ENCODE measurements at places on chromosomes 2 and 18. TPM values are rescaled to one million over a fixed set of nuclear protein-coding genes. Genes with fewer than 3 reads are reported as not detected.

DNA sequence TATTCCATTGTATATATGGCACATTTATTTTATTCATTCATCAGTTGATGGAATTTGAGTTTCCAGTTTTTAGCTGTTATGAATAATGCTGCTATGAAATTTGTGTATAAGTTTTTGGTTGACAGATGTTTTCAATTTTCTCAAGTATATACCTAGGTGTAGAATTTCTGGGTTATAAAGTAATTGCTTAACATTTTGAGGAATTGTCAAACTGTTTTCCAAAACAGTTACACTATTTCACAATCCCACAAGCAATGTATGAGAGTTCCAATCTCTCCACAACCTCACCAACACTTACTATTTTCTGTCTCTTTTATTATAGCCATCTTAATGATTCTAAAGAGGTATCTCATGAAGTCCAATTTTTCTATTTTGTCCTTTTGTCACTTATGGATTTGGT is 12.5 kb upstream of the WDSUB1 start:
- H3K27me3 ChIP-seq = no peaks in the 10 kb centered on the region
- H3K4me3 ChIP-seq = no peak overlapping the region
- H3K4me1 ChIP-seq = no peaks in the 10 kb centered on the region
- no peaks in the 10 kb centered on the region for H3K36me3 ChIP-seq
- no peak for DNase-seq
- no peak overlapping the region for H3K27ac ChIP-seq

- H3K36me3 ChIP-seq = no peaks in the 10 kb centered on the region
- no peaks in the 10 kb centered on the region for H3K27me3 ChIP-seq
- no peak for DNase-seq
- no peak overlapping the region for H3K4me3 ChIP-seq
- no peaks in the 10 kb centered on the region for H3K4me1 ChIP-seq
- H3K27ac ChIP-seq = no peak overlapping the region
These were observed 44.4 kb upstream of the ATL2 start for GRCh38 chr2:38421274-38422056.

The FLACC1 gene
- polyA plus RNA-seq = 3.1 TPM

GRCh38 chr18:73756256-73757091 is 391.2 kb downstream of the FBXO15 start:
- H3K4me1 ChIP-seq = no peaks in the 10 kb centered on the region
- no peak overlapping the region for H3K4me3 ChIP-seq
- H3K27me3 ChIP-seq = no peaks in the 10 kb centered on the region

GRCh38 chr2:234957834-234958135 is 6.0 kb downstream of the SH3BP4 start:
- no peak overlapping the region for H3K4me3 ChIP-seq
- no peak for DNase-seq
- no peaks in the 10 kb centered on the region for H3K4me1 ChIP-seq
- no peaks in the 10 kb centered on the region for H3K36me3 ChIP-seq
- H3K27ac ChIP-seq = no peak overlapping the region

- H3K4me3 ChIP-seq = no peak overlapping the region
- H3K36me3 ChIP-seq = no peaks in the 10 kb centered on the region
- H3K27me3 ChIP-seq = no peaks in the 10 kb centered on the region
- no peak overlapping the region for H3K27ac ChIP-seq
- no peak for DNase-seq
- H3K4me1 ChIP-seq = no peaks in the 10 kb centered on the region
These were observed 534.8 kb downstream of the DCC start for GRCh38 chr18:52874774-52875173.

- no peaks in the 10 kb centered on the region for H3K27me3 ChIP-seq
- H3K4me1 ChIP-seq = no peaks in the 10 kb centered on the region
- no peak overlapping the region for H3K27ac ChIP-seq
- no peak for DNase-seq
- no peaks in the 10 kb centered on the region for H3K36me3 ChIP-seq
These were observed 12.2 kb upstream of the COL5A2 start for GRCh38 chr2:189191766-189192165.

- no peaks in the 10 kb centered on the region for H3K36me3 ChIP-seq
- no peak overlapping the region for H3K4me3 ChIP-seq
- no peaks in the 10 kb centered on the region for H3K4me1 ChIP-seq
- no peaks in the 10 kb centered on the region for H3K27me3 ChIP-seq
These were observed 154.5 kb downstream of the CLIP4 start for GRCh38 chr2:29269765-29270109.

The ZNF519 gene
- 6.1 TPM for polyA plus RNA-seq

- no peaks in the 10 kb centered on the region for H3K4me1 ChIP-seq
- no peak overlapping the region for H3K27ac ChIP-seq
- no peak overlapping the region for H3K4me3 ChIP-seq
- DNase-seq = no peak
- no peaks in the 10 kb centered on the region for H3K36me3 ChIP-seq
These were observed 38.2 kb upstream of the EPHA4 start for GRCh38 chr2:221610255-221610654.

DNA sequence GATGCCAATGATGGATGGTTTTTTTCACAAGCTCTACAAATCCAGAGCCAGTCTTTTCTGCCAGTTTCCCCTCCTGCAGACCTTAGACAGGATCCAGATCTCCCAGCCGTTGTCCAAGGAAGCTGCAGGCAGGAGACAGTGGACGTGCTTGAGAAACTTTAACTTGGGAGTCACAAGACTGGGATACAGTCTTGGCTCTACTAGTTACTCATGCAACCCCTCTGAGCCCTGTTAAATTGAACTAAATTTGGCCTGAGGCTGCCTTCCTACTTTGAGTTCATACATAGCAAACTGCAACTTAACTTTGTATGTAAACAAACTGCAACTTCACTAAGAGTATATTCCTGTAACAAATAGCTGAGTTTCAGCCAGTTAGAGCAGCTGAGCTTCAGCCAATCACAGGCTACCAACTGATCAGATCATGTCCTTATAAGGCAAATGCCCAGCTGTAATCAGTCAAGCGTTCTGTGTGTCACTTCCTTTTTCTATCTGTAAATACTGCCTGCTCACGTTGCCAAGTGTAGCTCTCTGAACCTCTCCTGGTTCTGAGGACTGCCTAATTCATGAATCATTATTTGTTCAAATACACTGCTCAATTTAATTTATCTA is 140.9 kb downstream of the CAPN13 start:
- no peak overlapping the region for H3K4me3 ChIP-seq
- H3K27me3 ChIP-seq = no peaks in the 10 kb centered on the region
- H3K4me1 ChIP-seq = no peaks in the 10 kb centered on the region
- no peak overlapping the region for H3K27ac ChIP-seq

GRCh38 chr18:35851286-35851970 is 121.1 kb upstream of the RMP24 start:
- no peaks in the 10 kb centered on the region for H3K36me3 ChIP-seq
- no peak overlapping the region for H3K4me3 ChIP-seq
- H3K27ac ChIP-seq = no peak overlapping the region

GRCh38 chr2:123656590-123656989 is 368.5 kb upstream of the CNTNAP5 start:
- H3K27me3 ChIP-seq = no peaks in the 10 kb centered on the region
- H3K36me3 ChIP-seq = no peaks in the 10 kb centered on the region
- H3K4me3 ChIP-seq = no peak overlapping the region
- no peaks in the 10 kb centered on the region for H3K4me1 ChIP-seq

DNA sequence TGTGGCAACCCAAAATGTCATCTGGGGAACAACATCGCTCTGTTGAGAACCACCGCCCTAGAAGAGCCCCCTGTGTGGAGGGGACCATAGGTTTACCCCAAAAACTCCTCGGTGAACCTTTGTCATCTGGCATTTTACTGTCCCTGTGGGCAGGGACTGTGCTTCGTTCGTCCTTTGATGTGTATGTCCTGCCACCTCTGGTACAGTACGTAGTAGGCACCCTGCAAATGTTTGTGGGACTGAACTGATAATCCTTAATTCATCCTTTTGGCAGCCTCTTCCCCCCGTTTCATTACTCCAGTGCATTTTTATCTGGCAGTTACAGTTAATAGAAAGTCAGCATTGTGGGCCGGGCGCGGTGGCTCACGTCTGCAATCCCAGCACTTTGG is 728 bp downstream of the NAPG start:
- peak overlapping the region; percentile 93 for H3K4me3 ChIP-seq
- no peaks in the 10 kb centered on the region for H3K27me3 ChIP-seq
- H3K27ac ChIP-seq = peak overlapping the region; percentile 76
- no peaks in the 10 kb centered on the region for H3K36me3 ChIP-seq
- DNase-seq = no peak
- H3K4me1 ChIP-seq = peaks cover 22% of the 10 kb centered on the region

GRCh38 chr2:148674063-148675020 is 29.8 kb downstream of the EPC2 start:
- DNase-seq = no peak
- no peak overlapping the region for H3K27ac ChIP-seq
- no peaks in the 10 kb centered on the region for H3K36me3 ChIP-seq
- no peak overlapping the region for H3K4me3 ChIP-seq
- H3K4me1 ChIP-seq = peaks cover 6% of the 10 kb centered on the region
- H3K27me3 ChIP-seq = no peaks in the 10 kb centered on the region

DNA sequence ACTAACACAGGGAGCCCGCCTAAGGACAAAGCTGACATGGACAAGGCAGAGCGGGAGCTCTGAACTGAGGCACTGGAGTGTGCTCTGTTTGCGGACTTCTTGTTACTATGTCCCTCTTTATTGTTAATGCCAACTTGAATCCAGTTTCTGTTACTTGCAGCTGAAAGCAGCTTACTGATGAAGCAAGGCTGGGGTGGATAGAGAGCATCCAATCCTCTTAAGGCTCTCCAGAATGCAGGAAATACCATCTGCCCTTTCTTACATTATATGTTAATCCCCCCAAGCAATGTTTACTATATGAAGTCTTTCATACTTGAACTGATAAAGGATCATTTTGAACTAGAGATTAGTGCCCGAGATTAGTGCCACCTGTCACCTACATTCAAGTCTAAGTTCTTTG is 9.4 kb downstream of the FAM210A start:
- no peaks in the 10 kb centered on the region for H3K36me3 ChIP-seq
- H3K4me1 ChIP-seq = no peaks in the 10 kb centered on the region
- H3K27me3 ChIP-seq = no peaks in the 10 kb centered on the region
- H3K4me3 ChIP-seq = no peak overlapping the region

- no peak for DNase-seq
- H3K4me3 ChIP-seq = no peak overlapping the region
- no peaks in the 10 kb centered on the region for H3K36me3 ChIP-seq
- H3K27me3 ChIP-seq = no peaks in the 10 kb centered on the region
- H3K4me1 ChIP-seq = no peaks in the 10 kb centered on the region
These were observed 128.3 kb upstream of the SPATS2L start for GRCh38 chr2:200177971-200178911.

DNA sequence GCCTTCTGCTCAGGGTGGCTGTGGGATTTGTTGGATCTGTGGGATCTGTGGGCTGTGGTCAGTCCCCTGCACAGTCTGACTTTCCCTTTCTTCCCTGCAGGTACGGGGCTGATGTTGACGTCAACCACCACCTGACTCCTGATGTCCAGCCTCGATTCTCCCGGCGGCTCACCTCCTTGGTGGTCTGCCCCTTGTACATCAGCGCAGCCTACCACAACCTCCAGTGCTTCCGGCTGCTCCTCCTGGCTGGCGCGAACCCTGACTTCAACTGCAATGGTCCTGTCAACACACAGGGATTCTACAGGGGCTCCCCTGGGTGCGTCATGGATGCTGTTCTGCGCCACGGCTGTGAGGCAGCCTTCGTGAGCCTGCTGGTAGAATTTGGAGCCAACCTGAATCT is 17.5 kb downstream of the ASB1 start:
- no peak overlapping the region for H3K4me3 ChIP-seq
- H3K27ac ChIP-seq = no peak overlapping the region
- peaks cover 7% of the 10 kb centered on the region for H3K4me1 ChIP-seq
- H3K36me3 ChIP-seq = peaks cover 9% of the 10 kb centered on the region
- DNase-seq = no peak
- H3K27me3 ChIP-seq = no peaks in the 10 kb centered on the region

- no peak overlapping the region for H3K27ac ChIP-seq
- no peaks in the 10 kb centered on the region for H3K4me1 ChIP-seq
- H3K36me3 ChIP-seq = no peaks in the 10 kb centered on the region
- DNase-seq = no peak
These were observed 8.3 kb upstream of the CTIF start for GRCh38 chr18:48530399-48531081.

- no peak overlapping the region for H3K27ac ChIP-seq
- no peak for DNase-seq
- H3K4me1 ChIP-seq = no peaks in the 10 kb centered on the region
These were observed 25.0 kb downstream of the ACTR2 start for GRCh38 chr2:65252640-65253039.

GRCh38 chr2:69579536-69579935 is 64.0 kb downstream of the AAK1 start:
- no peaks in the 10 kb centered on the region for H3K27me3 ChIP-seq
- H3K36me3 ChIP-seq = no peaks in the 10 kb centered on the region
- no peak overlapping the region for H3K27ac ChIP-seq
- no peak for DNase-seq
- H3K4me1 ChIP-seq = peaks cover 73% of the 10 kb centered on the region
- no peak overlapping the region for H3K4me3 ChIP-seq

DNA sequence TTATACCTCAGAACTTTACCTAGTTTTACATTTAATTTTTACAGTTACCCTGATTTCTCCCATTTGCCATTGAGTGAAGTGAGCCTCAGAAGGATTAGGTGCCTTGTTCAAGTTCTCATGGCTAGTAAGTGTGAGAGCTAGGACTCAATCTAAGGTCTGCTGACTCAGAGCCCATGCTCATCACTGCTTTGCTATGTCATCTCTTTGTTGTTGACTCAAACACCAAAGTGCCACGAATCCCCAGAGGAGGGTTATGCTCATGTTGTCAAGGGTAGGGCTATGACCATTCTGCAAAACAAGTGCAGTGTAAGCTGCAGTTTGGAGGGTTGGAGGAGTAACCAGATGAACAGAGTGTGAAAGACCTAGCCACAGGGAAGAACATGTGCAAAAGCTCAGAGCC is 185.4 kb upstream of the SKOR2 start:
- no peak overlapping the region for H3K4me3 ChIP-seq
- no peaks in the 10 kb centered on the region for H3K27me3 ChIP-seq
- no peaks in the 10 kb centered on the region for H3K4me1 ChIP-seq
- H3K36me3 ChIP-seq = no peaks in the 10 kb centered on the region
- DNase-seq = no peak

GRCh38 chr2:84458551-84459017 is 496 bp downstream of the SUCLG1 start:
- peak overlapping the region; percentile 94 for H3K27ac ChIP-seq
- DNase-seq = peak; percentile 14
- peak overlapping the region; percentile 69 for H3K4me3 ChIP-seq
- no peaks in the 10 kb centered on the region for H3K36me3 ChIP-seq
- H3K4me1 ChIP-seq = peaks cover 12% of the 10 kb centered on the region

- H3K36me3 ChIP-seq = no peaks in the 10 kb centered on the region
- H3K4me3 ChIP-seq = peak overlapping the region; percentile 79
- H3K27me3 ChIP-seq = no peaks in the 10 kb centered on the region
- DNase-seq = peak; percentile 6
- peaks cover 18% of the 10 kb centered on the region for H3K4me1 ChIP-seq
These were observed 633 bp downstream of the KIAA1328 start for GRCh38 chr18:36829362-36830157.

- DNase-seq = no peak
- H3K4me1 ChIP-seq = no peaks in the 10 kb centered on the region
- H3K36me3 ChIP-seq = no peaks in the 10 kb centered on the region
- H3K27ac ChIP-seq = no peak overlapping the region
- H3K4me3 ChIP-seq = no peak overlapping the region
These were observed 98.6 kb downstream of the BCL2L11 start for GRCh38 chr2:111219285-111219684.

The TM4SF20 gene
- polyA plus RNA-seq = not detected
